ENCODE measurements at places on chromosomes 1 and 21. TPM values are rescaled to one million over a fixed set of nuclear protein-coding genes. Genes with fewer than 3 reads are reported as not detected.

Gene LRRN2
- total RNA-seq, result 16.9 TPM

Gene AIRE
- not detected for total RNA-seq

Gene PHC2
- 94.9 TPM for total RNA-seq

Gene TLR5
- 0.49 TPM for total RNA-seq

Gene GPR3
- total RNA-seq, result 1.7 TPM

Gene ANXA9
- 1.2 TPM for total RNA-seq

Gene PRAMEF13
- not detected for total RNA-seq

Gene FCRL2
- total RNA-seq, result not detected

Gene HLX
- total RNA-seq, result 6.2 TPM

Gene COPA
- 94.9 TPM for total RNA-seq

Gene PLA2G5
- total RNA-seq, result not detected

Gene LAPTM5
- total RNA-seq, result 0.16 TPM

Gene TRIM45
- 0.66 TPM for total RNA-seq

Gene RNF207
- 9.8 TPM for total RNA-seq

Gene CREG1
- total RNA-seq, result 71.1 TPM

Gene FAM177B
- not detected for total RNA-seq

Gene FCRL1
- total RNA-seq, result not detected

Gene OXCT2
- total RNA-seq, result 0.25 TPM

Gene KCNK1
- total RNA-seq, result 21.2 TPM

Gene RGSL1
- not detected for total RNA-seq

Gene F3
- total RNA-seq, result 3.4 TPM

Gene RFX5
- total RNA-seq, result 24.7 TPM

Gene GJA9
- total RNA-seq, result not detected

Gene CGN
- total RNA-seq, result 1.6 TPM

Gene PRKAA2
- total RNA-seq, result 2.8 TPM

Gene CFHR3
- total RNA-seq, result 0.32 TPM

Gene RNU1-3
- total RNA-seq, result not detected

Gene KIRREL1
- total RNA-seq, result 32.5 TPM

Gene MAP3K6
- total RNA-seq, result 13.2 TPM

Gene MRPL20
- 133 TPM for total RNA-seq

Gene UBASH3A
- 0.18 TPM for total RNA-seq

Gene NPR1
- total RNA-seq, result 1.4 TPM

Gene C1orf87
- not detected for total RNA-seq

Gene JAM2
- not detected for total RNA-seq

Gene L1TD1
- not detected for total RNA-seq

Gene RGS4
- 0.31 TPM for total RNA-seq

Gene MAN1A2
- total RNA-seq, result 5.3 TPM

Gene SNX7
- 24.6 TPM for total RNA-seq

Gene CCDC27
- total RNA-seq, result not detected

Gene NBPF8
- total RNA-seq, result 4.8 TPM

Gene ATP5PF
- total RNA-seq, result 198 TPM

Gene OR2G6
- total RNA-seq, result not detected

Gene TMPRSS2
- total RNA-seq, result 0.07 TPM

Gene KCNJ15
- 0.07 TPM for total RNA-seq

Gene NPHP4
- 5.5 TPM for total RNA-seq

Gene LCE3E
- not detected for total RNA-seq

Gene RNF187
- 110 TPM for total RNA-seq

Gene GABRD
- 0.19 TPM for total RNA-seq

Gene HSD3B2
- total RNA-seq, result not detected

Gene RHBDL2
- 2.3 TPM for total RNA-seq

Gene NBPF19
- 4.5 TPM for total RNA-seq

Gene KCND3
- not detected for total RNA-seq

Gene LCE1F
- not detected for total RNA-seq
